NCI-H1417 treated with DMSO at 0.1 percent for 48 hours (cell line): ENCODE measurements at places on chromosomes 2 and 18.

DNA sequence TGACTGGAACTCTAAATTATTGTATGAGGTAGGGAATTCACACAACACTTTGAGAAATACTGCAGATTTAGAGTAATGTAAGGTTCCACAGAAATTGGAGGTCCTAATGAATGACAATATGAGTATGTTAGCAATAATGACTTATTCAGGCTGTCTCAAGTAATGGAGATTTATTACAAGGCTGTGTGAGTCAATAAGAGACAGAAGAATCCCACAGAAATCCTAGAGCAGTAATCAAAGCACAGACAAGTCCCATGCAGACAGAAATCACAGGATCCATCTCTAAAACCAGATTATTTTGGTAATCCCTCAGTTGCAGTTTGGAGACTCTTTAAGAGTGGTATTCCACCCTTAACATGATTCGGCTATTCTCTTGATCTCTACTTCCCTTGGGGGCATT is 83.6 kb downstream of the FAM161A start:
- no peak for DNase-seq

GRCh38 chr2:53508667-53509066 is 258.9 kb upstream of the CHAC2 start:
- no peak for DNase-seq

GRCh38 chr18:32661486-32662299 is 111.1 kb downstream of the KLHL14 start:
- no peak for DNase-seq

GRCh38 chr2:9105601-9106337 is 100.8 kb upstream of the ASAP2 start:
- DNase-seq: no peak

- no peak for DNase-seq
Measured at GRCh38 chr2:185219981-185220380, 518.6 kb upstream of the FSIP2 start.

- no peak for DNase-seq
Measured at GRCh38 chr2:134177351-134177931, 76.4 kb upstream of the MGAT5 start.

GRCh38 chr18:47095810-47096209 is 54.5 kb downstream of the HDHD2 start:
- no peak for DNase-seq

DNA sequence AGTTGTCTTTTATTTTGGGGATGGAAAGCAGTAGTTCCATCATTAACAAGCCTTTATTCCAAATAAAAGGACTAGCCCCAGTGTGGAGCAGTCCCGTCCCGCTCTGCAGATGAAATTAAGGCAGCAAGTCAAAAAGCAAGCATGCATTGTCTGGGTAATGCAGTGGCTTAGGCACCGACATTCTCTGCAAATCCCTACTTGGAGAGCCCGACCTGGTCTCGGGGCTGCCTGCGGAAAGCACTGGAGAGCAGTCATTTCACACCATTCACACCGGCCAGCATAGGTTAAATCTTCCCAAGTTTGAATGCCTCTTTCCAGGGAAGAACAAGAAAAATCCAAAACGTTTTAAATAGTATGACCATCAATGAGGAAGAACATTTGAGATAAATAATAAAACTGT is 24.4 kb upstream of the RAB12 start:
- no peak for DNase-seq

- DNase-seq: no peak
Measured at GRCh38 chr2:13986119-13986720, 646.3 kb upstream of the LRATD1 start.

- DNase-seq: no peak
Measured at GRCh38 chr2:178949151-178949550, 100.8 kb downstream of the CCDC141 start.

DNA sequence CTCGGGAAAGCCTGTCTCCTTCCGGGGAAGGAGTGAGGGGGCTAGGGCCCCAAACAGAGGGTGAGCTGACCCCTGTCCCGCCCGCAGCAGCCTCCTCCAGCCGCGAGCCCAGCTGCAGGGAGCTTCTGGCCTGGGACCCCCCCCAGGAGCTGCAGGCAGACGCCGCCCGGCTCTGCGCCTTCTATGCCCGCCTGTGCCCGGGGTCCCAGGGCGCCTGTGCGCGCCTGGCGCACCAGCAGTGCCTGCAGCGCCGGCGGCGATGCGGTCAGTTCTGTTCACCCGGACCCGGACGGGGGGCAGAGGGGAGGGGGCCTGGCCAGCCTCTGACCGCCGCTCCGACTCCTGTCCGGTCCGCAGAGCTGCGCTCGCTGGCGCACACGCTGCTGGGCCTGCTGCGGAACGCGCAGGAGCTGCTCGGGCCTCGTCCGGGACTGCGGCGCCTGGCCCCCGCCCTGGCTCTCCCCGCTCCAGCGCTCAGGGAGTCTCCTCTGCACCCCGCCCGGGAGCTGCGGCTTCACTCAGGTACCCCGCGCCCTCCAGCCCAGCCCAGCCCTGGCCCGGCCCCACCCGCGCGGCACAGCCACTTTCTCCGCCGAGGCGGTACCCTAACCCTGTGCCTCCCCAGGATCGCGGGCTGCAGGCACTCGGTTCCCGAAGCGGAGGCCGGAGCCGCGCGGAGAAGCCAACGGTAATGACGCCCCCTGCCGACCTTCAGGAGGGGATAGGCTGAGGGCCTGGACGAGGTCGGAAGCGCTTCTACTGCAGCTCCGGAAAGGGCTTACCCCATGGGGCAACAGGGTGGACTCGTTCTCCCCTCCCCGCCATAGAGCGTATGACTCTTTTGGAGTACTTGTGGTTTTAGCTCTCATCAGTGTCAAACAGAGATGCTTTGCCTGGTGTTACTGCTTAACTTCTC is 2.0 kb upstream of the CHRND start:
- no peak for DNase-seq

GRCh38 chr2:163455815-163456214 is 280.0 kb downstream of the FIGN start:
- no peak for DNase-seq

- DNase-seq: no peak
Measured at GRCh38 chr2:227413371-227413770, 25.6 kb upstream of the SCYGR1 start.
